Esophagus muscularis mucosa (tissue), 4 donors: ENCODE measurements at places on chromosomes 3 and 15. TPM values are rescaled to one million over a fixed set of nuclear protein-coding genes. Genes with fewer than 3 reads are reported as not detected.

The PLCB2 gene
- 13.3 TPM for total RNA-seq

The MYO9A gene
- total RNA-seq = 96.8 TPM

The SCN11A gene
- total RNA-seq = 0.99 TPM

The HGD gene
- not detected for total RNA-seq

The GATA2 gene
- total RNA-seq = 15.4 TPM

The MYRIP gene
- total RNA-seq = 5.5 TPM

The SLC15A2 gene
- 0.52 TPM for total RNA-seq

The SERPINI1 gene
- total RNA-seq = 3.1 TPM

The IQCF5 gene
- total RNA-seq = not detected

The GOLGA6A gene
- not detected for total RNA-seq

The CLDN16 gene
- not detected for total RNA-seq

The SPSB4 gene
- 1.2 TPM for total RNA-seq

The GOLGA8G gene
- 0.23 TPM for total RNA-seq

The ARGFX gene
- not detected for total RNA-seq

The ETV5 gene
- 7.5 TPM for total RNA-seq

The PLD1 gene
- 18.4 TPM for total RNA-seq

The GOLGA8M gene
- total RNA-seq = not detected

The ARHGEF26 gene
- total RNA-seq = 124 TPM

The THPO gene
- total RNA-seq = 0.45 TPM

The ADCY5 gene
- total RNA-seq = 201 TPM

The PCLAF gene
- total RNA-seq = not detected

The CCDC14 gene
- total RNA-seq = 21.8 TPM

The GP5 gene
- 0.17 TPM for total RNA-seq

The FBXW12 gene
- 0.65 TPM for total RNA-seq

The PLSCR5 gene
- not detected for total RNA-seq

The HIGD2B gene
- not detected for total RNA-seq

The SLC28A1 gene
- total RNA-seq = not detected

The GUCA1C gene
- total RNA-seq = not detected

The POU1F1 gene
- not detected for total RNA-seq

The FEZF2 gene
- total RNA-seq = not detected

The ABHD10 gene
- 15.0 TPM for total RNA-seq

The ALG3 gene
- 35.6 TPM for total RNA-seq

The LARP6 gene
- total RNA-seq = 31.0 TPM

The ITPKA gene
- 2.5 TPM for total RNA-seq

The ST8SIA2 gene
- total RNA-seq = not detected

The A4GNT gene
- not detected for total RNA-seq

The SLC51A gene
- not detected for total RNA-seq

The PROK2 gene
- 0.29 TPM for total RNA-seq

The MKRN3 gene
- total RNA-seq = 0.65 TPM

The STX19 gene
- total RNA-seq = not detected

The CERS3 gene
- not detected for total RNA-seq

The ZDHHC19 gene
- not detected for total RNA-seq

The BHLHE40 gene
- 170 TPM for total RNA-seq

The ITGA11 gene
- 13.6 TPM for total RNA-seq

The OSTN gene
- not detected for total RNA-seq

The SPINT1 gene
- total RNA-seq = 2.5 TPM

The CD80 gene
- total RNA-seq = 1.3 TPM

The PYGO1 gene
- 16.6 TPM for total RNA-seq

The IMPG2 gene
- total RNA-seq = 0.83 TPM

The HYAL1 gene
- total RNA-seq = 15.6 TPM

The TM4SF18 gene
- 8.0 TPM for total RNA-seq

The TMEM266 gene
- total RNA-seq = 0.40 TPM

The LRRIQ4 gene
- total RNA-seq = not detected

The LYZL4 gene
- not detected for total RNA-seq
